Hematopoietic multipotent progenitor cell treated with erythropoietin and hydrocortisone succinate and interleukin-3 and kit ligand, for 15 days (in vitro differentiated cells): ENCODE measurements at places on chromosomes 6 and 20.

DNA sequence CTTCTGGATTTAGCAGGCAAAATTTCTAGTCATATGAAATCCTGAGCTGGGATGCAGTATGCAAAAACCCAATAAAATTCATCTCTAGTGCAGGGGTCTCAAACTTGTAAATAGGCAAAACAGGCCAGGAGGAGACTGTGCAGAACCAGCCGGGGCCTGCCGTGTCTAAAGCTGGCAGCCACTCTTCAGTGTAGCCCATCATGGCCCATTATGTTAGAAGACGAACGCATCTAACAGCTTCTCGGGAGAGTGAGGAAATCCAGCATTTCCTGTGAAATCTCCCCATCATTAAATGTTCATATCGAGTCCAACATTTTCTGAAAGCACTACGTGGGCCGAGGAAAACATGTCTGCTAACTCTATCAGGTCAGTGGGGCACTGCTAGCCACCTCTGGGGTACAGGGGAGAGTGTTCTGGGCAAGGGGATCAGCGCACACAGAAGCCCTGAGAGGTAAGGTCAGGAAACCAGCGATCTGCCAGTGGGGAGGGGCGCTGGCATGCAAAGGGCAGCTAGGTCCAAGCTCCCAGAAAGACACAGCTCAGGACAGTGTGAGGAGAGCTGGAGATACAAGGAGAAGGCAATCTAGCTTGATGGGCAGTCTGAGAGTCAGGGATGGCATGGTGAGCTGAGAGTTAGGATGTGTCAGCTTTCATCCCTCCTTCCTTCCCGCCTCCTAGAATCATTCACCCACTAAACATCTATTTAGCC, 144.2 kb downstream of the PREX1 start:
- DNase-seq = no peak

DNA sequence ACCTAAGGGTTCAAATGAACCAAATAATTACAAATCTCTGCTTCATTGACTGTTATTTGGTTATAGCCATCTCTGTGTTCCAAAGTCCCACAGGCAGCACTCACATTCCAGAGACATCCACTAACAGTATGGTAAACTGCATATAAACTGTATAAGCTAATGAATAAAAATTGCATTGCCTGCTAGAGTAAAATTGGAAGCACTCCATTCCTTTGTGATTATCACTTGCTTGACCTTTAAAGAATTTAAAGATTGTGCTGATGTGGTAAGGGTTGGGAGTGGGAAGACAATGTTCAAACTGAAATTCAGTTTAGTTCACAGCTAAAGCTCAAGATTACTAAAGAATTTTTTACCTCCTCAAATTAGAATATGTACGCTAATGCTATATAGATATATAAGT, 31.0 kb upstream of the OSTM1 start:
- DNase-seq = no peak

GRCh38 chr6:6858533-6858982, 249.2 kb upstream of the RREB1 start:
- no peak for DNase-seq

GRCh38 chr20:43914311-43915210, at the start of gene TOX2:
TOX2 (plus strand) TSS chr20:43914852; CDS start chr20:43914892, 40 bp downstream.
- no peak for DNase-seq

- no peak for DNase-seq
These were observed 69.2 kb upstream of the LYRM2 start for GRCh38 chr6:89707766-89708165.

- no peak for DNase-seq
These were observed 25.8 kb upstream of the SIRPB2 start for GRCh38 chr20:1517010-1517409.

- DNase-seq = no peak
These were observed 214.5 kb upstream of the SASH1 start for GRCh38 chr6:148128014-148128730.

DNA sequence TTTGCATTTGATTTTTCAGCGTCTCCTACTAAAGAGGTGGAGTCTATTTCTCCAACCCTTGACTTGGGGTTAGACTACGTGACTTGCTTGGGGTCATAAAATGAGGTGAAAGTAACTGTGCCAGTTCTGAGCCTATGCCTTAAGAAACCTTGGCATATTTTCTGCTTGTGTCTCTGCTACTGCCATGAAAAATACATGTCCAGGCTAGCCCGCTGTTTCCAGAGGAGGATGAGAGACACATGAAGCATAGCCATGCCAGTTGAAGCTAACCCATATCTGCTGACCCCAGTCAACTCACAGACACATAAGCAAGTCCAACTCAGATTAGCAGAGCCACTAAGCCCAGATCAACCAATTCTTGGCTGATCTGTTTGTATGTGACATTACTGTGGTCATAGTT, 38.7 kb downstream of the SCP2D1 start:
- DNase-seq = no peak

GRCh38 chr6:71619836-71620235, 266.5 kb upstream of the RIMS1 start:
- DNase-seq = no peak

GRCh38 chr20:57851796-57852195, 142.0 kb upstream of the PMEPA1 start:
- DNase-seq = no peak

DNA sequence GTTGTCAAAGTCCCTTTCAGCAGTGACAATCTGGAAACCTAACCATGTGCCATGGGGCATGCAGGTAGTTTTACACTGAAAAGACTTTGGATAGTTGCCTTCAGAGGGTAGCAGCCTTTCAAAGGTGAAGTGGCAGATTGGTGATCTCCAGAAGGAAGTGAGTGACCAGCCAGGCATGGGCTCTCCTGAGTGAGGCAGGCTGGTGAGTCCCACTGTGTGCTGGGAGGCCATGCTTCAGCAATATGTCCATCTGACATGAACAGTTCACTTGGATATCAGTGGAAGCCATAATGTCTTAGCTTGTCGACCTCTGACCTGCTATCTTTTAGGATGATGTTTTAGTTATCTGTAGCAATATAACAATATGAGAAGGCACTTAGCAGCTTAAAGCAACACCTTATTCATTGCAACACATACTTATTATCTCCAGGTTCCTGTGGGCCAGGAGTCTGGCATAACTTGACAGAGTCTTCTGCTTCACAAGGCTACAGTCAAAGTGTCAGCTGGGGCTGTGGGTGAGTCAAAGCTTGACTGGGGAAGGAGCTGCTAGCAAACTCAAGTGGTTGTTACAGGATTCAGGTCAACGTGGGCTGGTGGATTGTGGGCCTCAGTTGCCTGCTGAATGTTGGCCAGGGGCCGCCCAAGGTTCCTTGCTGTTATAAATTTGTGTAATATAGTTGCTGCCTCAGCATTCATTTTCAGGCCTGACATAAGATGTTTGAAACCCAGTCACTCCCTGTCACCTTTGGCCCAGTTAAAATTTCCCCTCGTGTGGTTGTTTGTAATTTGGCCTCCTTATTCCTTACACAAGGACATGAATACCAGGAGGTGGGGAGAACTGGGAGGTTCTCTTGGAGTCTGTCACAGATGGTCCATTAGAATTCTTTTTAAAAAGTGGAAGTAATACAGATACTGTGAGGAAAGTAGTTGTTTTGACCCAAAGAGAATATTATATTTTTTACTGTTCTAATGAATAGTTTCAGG, 100.2 kb downstream of the UST start:
- DNase-seq = no peak

DNA sequence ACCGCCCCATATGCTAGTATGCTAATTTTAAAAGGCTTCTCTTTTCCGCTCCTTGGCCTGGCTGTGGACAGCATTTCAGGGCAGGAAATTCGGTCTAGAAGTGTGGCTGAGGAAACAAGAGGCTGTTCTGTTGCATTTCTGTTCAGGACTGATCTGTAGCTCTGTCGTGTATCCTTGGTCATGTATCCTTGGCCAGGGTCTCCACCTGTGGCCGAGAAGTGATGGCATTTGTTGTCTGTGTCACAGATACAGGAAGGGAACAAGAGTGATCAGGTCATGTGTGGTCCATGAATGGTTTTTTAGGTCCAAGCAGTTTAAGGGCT, 300.5 kb upstream of the SUPT3H start:
- no peak for DNase-seq

GRCh38 chr6:28816339-28816908, 107.4 kb downstream of the TRIM27 start:
- DNase-seq = no peak

GRCh38 chr20:31542963-31543362, 28.7 kb downstream of the HM13 start:
- DNase-seq = no peak
